ENCODE measurements at places on chromosomes 5 and 9.

GRCh38 chr5:96756985-96757384, 50.8 kb downstream of the ERAP1 start:
- no peak for DNase-seq

- DNase-seq = no peak
These were observed 489.9 kb downstream of the PSAT1 start for GRCh38 chr9:78786794-78787193.

GRCh38 chr5:117102591-117102990, 528.0 kb upstream of the SEMA6A start:
- DNase-seq = no peak

DNA sequence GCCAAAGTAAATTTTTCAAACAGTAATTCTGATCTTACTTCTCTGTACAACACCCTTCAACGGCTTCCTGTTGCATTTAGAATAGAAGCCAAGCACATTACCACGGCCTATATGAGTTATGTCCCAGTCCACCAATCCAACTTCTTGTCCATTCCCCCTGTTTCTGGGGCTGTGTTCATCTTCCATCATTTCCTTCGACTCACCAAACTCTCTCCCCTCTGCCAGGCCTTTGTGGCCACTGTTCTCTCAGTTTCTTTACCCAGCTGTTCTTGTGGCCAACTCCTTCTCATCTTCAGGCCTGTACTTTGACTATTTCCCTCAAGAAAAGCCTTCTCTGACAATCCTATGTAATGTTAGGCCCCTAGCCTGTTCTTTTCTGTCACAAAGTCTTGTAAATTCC, 259.4 kb upstream of the EFNA5 start:
- no peak for DNase-seq

DNA sequence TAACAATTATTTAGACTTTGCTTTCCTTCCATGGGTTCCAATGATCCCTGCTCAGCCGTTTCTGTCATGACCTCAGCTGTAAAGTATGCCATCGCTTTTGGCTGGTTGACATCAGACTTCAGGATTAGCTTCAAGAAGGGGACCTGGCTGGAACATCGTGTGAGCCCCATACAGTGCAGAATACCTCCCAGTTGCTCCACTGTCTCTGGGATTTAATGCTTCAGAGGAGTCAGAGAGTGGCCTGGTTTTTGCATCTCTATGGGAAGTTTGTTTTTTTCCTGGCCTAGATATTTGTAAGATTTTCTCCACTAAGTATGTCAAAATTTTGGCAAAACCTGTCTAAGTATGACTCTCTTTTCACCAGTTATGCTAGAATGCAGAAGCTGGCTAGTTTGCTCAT, 216.9 kb downstream of the GABBR2 start:
- DNase-seq = no peak

DNA sequence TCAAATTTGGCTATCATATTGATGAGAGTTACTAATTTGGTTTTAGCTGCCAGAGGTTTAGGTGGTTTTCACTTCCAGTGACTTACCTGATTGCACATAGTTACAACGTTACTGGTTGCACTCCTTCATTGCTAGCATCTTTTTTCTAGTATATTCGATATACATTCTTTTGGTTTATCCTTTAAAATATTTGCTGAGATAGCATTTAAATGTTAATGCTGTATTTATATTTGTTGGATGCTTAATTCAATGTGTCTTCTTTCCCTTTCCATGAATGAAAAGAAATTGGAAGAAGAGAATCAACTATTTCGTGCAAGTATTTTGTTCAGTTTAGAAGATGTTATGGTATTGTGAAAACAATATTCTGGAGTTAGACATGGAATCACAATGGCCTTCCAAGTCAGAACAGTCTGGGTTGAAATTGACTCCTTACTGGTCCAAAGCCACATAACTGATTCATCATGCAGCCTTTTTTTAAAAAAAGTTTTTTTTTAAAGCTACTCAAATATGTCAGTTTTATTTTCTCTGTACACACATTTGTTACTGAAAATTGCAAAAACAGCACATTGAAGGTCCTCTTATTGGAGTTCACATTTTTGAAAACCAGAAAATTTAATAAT, 2.2 kb downstream of the SPIN1 start:
- no peak for DNase-seq

DNA sequence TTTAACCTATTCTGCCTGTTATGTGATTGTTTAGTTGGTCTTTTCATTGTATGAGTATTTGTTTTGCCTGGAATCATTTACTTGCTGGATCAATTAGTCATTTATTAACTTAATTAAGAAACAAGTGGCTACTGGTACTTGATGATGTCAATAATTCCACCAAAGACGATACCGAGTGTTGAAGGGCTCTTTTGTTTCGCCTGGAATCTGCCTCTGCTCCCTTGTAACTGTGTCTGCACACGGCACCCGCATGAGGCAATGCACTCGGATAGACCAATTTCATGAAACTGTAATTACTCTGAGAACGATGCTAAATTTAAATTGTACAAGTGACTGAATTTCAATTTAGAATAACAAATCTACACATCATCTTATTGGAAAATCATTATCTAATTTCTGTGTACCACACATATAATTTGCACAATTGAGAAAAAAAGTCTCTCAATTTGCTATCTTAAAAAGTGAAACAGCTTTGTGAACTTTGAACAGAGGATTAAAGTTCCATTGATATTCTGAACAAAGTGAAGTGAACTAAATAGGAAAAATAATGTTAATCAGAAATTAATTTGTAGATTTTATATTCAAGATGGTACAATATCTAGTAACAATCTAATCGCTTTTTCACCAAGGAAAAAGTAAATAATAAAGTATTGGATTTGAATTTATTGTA, 143.2 kb downstream of the CTNND2 start:
- DNase-seq = no peak

GRCh38 chr5:999032-999501, 9.5 kb upstream of the NKD2 start:
- DNase-seq = no peak

- DNase-seq = no peak
These were observed 45.5 kb downstream of the GPBP1 start for GRCh38 chr5:57219386-57219785.

GRCh38 chr9:114653556-114654159, 3.9 kb downstream of the TEX53 start:
- DNase-seq = peak; percentile 61

- DNase-seq = no peak
These were observed 929.5 kb upstream of the C9orf72 start for GRCh38 chr9:28502741-28503140.

- no peak for DNase-seq
These were observed 270.6 kb upstream of the IRX4 start for GRCh38 chr5:2153350-2153749.

DNA sequence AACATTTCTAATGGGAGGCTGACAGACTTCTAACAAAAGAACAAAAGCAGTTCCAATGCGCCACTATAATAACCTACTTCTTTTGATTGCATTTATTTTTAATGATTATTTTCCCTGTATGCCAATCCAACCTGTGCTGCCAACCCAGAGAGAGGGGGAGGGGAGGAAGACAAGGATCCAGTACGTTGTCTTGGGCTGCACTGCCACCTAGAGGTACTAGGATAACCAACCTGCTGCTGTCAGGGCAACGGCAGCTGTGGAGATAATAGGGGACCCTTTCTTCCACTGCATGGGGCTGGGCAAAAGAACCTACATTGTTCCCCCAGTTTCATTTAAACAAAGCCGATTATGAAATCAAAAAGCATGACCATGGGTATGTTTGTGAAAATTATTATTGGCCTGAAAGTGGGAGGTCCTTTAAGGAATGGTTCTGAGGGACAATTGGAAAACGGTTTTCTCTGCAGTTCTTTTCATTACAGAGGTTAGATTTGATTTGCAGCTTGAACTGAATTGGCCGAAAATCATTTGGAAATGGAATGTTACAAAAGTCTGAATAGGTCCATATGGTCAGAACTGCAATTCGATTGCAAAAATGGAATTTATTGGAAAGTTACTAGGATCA, 101.3 kb downstream of the RASEF start:
- DNase-seq = peak; percentile 72

- no peak for DNase-seq
These were observed 206.9 kb upstream of the PCSK5 start for GRCh38 chr9:75683591-75683990.

DNA sequence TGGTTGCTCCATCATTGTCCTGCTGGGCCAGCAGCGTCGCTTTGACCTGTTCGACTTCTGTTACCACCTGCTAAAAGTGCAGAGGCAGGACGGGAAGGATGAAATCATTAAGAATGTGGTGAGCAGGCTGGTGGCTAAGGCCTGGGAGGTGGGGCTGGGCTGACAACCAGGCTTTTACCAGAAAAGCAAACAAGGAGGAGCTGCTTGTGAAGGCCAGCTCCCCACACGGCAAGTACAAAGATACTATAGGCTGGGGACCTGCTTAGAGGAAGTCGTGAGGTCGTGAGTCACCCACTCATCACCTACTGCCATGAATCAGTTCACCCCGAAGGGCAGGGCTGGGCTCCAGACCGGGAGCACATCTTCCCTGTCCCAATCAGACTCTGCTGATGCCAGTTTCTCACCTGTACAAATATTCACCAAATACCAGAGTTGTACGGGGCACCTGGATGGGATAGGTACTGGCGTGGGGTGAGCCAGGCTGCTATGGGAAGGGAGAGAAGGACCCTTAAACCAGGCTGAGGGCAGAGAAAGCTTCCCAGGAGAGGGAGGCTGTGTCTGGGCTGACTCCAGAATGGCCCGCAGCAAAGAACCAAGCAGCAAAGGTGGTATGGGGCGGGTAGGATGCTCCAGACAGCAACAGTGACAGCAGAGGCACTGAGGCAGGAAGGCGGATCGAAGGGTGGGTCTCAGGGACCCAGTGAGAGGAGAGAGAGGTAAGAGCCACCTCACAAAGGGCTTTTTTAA, 69.3 kb upstream of the NIPAL4 start:
- no peak for DNase-seq
